Fibroblast of pulmonary artery (primary cell): ENCODE measurements at places on chromosomes 11 and 22.

DNA sequence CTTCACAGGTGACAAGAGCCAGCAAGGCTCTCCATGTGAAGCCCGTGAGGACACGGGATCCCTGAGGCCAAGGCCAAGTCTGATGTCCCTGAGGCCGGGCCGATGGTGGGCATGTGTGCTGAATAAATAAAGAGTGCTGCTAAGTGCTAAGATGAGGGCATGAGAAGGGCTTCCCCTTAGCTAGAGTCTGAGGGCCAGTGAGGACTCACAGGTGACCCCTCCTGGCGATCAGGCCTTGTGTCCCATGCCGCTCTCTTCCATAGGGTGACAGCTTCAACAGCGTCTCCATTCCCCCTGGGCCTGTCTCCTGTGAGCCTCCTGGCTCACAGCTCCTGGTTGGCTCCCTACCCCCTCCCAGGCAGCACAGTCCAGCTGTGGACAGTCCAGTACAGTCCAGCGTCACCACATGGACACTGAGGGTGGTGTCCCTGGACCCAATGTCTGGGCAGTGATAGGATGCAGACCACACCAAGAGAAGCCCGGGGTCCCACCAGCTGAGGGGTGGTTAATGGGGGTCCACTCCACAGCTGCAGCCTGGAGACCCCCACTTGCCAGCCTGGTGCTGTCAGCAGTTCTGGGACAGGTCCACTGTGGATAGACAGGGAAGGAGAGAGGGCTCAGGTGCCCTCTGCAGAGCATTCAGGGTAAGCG lies 1033.2 kb downstream of the TBC1D22A start:
- DNase-seq = no peak

- peak; percentile 82 for DNase-seq
Measured at GRCh38 chr11:46392421-46393230, 1.1 kb upstream of the CHRM4 start.

- DNase-seq = no peak
Measured at GRCh38 chr22:49406047-49406650, 421.5 kb downstream of the BRD1 start.

DNA sequence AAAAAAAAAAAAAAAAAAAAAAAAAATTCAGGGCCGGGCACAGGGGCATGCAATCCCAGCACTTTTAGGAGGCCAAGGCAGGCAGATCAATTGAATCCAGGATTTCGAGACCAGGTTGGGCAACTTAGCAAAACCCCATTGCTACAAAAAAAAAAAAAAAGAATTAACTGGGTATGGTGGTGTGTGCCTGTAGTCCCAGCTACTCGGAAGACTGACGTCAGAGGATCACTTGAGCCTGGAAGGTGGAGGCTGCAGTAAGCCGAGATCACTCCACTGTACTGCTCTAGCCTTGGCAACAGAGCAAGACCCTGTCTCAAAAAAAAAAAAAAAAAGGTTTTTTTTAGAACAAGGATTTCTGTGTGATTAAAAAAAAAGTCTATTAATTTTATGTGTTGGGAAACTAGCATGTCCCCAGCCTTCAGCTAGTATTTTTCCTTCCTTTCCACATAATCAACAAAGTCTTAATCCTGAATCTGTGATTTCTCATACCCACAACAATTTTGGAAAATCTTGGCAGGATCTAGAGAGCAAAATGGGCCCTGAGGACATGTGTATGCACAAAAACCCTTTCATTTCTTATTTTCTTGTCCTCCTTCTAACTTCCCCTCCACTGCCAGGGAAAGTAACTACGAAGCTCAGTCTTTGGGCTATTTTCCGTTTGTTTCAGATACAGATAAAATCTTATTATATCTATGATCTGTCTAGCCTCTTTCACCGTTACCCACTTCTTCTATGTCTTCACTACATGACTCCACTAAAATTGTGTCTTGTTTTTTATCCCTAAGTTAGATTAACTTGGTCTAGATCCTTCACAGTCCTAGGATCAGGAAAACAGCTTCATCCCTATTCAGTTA lies 5.7 kb upstream of the AMBRA1 start:
- DNase-seq = no peak
